ENCODE measurements at places on chromosomes 7 and 10. TPM values are rescaled to one million over a fixed set of nuclear protein-coding genes. Genes with fewer than 3 reads are reported as not detected.

- no peak for DNase-seq
- no peaks in the 10 kb centered on the region for H3K27me3 ChIP-seq
Observed at GRCh38 chr7:140000666-140001268, 62.0 kb downstream of the PARP12 start.

PLXDC2 gene
- total RNA-seq: 51.3 TPM

DNA sequence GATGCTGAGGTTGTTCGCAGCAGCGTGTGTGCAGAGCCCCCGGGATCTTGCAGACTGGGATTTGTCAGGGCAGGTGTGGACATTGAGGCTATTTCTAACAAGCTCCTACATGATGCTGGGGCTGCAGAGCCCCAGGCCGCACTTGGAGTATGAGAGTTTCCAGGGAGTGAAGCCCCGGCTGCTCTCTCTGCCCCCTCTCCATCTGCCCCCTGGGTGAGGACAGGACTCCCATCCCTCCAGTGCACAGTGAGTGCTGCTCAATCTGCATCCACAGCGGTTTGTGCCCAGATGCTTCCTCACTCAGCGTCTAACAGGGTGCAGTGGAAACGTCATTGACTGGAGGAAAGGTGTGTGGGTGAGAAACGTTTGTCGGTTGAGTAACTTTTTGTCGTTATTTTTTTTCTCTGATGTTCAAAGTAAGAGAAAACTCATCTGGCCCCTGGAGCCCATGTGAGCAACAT is 25.3 kb downstream of the IL2RA start:
- H3K4me3 ChIP-seq: no peak overlapping the region
- H3K27ac ChIP-seq: no peak overlapping the region
- H3K36me3 ChIP-seq: no peaks in the 10 kb centered on the region
- H3K4me1 ChIP-seq: no peaks in the 10 kb centered on the region
- DNase-seq: no peak

DNA sequence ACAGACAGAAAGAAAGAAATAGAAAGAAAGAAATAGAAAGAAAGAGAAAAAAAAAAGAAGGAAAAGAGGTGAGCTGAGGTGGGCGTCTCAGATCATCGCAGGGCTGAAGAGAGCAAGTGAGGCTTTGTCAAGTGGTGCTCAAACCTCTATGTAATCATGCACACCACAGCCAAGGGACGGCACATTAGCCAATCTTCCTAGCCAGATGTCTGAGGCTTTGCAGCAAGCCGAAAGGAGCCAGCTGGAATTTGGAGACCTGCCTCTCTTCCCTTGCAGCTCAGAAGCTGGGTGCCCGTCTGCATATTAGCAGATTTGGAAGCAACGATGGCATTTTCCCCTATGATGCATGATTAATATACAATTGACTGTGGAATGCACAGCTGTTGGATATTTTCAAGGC is 52.5 kb downstream of the ADRA2A start:
- H3K4me3 ChIP-seq: no peak overlapping the region
- no peak for DNase-seq
- no peaks in the 10 kb centered on the region for H3K27me3 ChIP-seq
- no peak overlapping the region for H3K27ac ChIP-seq
- H3K36me3 ChIP-seq: no peaks in the 10 kb centered on the region

CNPY1 gene
- not detected for total RNA-seq

DNA sequence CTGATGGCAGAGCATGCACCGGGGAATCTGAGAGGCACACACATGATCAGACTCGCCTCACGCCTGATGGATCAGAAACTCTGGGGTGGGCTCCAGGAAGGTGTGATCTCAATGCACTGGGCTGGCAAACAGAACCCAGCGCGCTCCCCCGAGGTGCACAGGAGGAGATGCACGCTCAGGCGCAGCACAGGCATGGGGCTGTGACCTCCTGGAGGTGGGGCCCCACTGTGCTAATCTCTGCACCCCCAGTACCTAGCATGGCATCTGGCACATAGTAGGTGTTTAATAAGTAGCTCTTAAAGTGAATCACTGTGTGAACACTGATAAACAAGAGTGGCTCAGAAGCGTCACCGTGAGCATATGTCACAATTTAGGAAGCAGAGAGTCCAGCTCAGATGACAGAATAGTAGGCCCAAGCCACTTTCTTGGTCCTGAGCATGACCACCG is 57.9 kb downstream of the PROSER2 start:
- H3K27me3 ChIP-seq: no peaks in the 10 kb centered on the region
- no peak overlapping the region for H3K27ac ChIP-seq
- no peak overlapping the region for H3K4me3 ChIP-seq
- H3K4me1 ChIP-seq: peaks cover 3% of the 10 kb centered on the region
- no peak for DNase-seq

TFPI2 gene
- 0.74 TPM for total RNA-seq

- H3K27me3 ChIP-seq: no peaks in the 10 kb centered on the region
- H3K4me3 ChIP-seq: no peak overlapping the region
- H3K27ac ChIP-seq: no peak overlapping the region
- H3K36me3 ChIP-seq: no peaks in the 10 kb centered on the region
- DNase-seq: no peak
- H3K4me1 ChIP-seq: no peaks in the 10 kb centered on the region
Observed at GRCh38 chr7:148402159-148402558, 188.4 kb upstream of the C7orf33 start.

DNA sequence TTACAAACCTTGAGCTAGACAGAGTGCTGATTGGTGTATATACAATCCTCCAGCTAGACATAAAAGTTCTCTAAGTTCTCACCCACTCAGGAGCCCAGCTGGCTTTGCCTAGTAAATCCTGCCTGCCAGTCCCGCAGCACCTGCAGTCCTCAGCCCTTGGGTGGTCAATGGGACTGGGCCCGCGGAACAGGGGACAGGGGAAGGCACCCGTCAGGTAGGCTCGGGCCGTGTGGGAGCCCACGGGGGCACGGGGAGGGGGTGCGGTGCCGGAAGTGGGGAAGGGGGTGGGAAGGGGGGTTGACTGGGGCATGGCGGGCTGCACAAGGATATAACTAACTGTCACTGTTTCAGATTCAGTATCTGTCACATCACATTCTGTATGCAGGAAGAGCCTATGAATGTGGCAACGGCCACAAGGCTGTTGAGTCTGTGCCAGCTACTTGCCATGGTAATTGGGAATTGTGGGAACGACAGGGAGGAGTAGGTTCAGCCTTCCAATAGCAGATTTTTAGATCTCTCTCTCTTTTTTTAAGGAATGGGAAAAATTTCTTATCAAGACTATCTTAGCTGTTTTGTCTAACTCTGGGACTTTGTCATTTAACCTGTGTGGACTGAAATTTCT is 205.1 kb upstream of the PLPP4 start:
- no peak for DNase-seq
- no peak overlapping the region for H3K4me3 ChIP-seq
- H3K27me3 ChIP-seq: no peaks in the 10 kb centered on the region
- H3K4me1 ChIP-seq: no peaks in the 10 kb centered on the region

DNA sequence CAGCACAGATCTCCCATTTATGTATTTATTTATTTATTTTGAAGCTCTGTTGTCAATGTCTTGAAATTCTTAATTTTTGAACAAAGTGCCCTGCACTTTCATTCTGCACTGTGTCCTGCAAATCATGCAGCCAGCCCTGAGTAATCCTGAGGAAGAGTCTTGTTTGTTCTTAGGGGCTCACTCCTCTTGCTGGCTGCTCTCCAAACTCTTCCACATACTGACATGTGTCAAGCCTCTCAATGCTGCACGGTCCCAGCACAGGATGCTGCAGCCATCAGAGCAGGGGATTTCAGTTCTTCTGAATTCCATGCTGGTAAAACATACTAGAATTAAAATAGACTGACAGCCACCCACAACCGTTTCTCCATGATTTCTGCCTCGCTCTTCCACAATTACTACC is 207.2 kb downstream of the PARD3 start:
- no peak overlapping the region for H3K4me3 ChIP-seq
- H3K4me1 ChIP-seq: no peaks in the 10 kb centered on the region
- no peak overlapping the region for H3K27ac ChIP-seq

- H3K4me1 ChIP-seq: no peaks in the 10 kb centered on the region
- no peak overlapping the region for H3K27ac ChIP-seq
- no peak for DNase-seq
- H3K36me3 ChIP-seq: no peaks in the 10 kb centered on the region
- no peak overlapping the region for H3K4me3 ChIP-seq
Observed at GRCh38 chr7:135348493-135348892, 114.9 kb downstream of the STRA8 start.

DNA sequence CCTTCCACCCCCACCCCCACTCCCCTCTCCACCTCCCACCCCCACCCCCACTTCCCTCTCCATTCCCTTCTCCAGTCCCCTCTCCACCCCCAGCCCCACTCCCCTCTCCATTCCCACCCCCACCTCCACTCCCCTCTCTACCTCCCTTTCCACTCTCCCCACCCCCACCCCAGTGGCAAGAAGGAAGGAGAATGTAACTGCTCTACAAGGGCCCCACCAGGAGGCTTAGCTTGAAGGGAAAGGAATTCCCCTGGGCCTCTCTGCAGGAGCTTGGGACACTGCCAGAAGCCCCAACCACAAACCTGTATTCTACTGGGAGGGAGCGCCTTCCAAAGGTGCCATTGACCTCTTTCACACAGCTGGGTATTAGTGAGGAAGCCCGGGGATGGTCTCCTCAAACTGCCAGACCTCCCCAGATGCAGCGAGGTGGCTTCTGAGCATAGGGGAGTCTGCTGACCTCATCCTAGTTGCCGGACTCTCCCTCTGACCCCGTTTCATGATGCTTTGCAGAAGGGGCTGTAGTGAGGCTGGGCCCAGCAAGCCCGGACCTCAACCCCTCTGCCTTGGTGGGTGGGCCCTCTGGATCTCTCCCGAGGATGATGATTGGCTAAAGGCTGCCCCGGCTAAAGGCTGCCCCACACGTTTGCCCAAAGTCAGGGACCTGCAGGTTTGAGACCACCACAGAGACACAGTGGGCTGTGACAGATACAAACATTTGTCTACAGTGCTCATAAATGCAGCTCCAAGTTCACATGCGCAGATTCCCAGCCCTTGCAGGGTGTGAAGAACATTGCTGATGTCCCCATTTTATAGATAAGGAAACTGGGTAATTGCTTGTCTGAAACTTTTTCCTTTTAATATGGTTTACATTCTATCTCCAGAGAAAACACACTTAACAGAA is 2.9 kb downstream of the DEPP1 start:
- DNase-seq: no peak
- peaks cover 56% of the 10 kb centered on the region for H3K4me1 ChIP-seq
- H3K4me3 ChIP-seq: peak overlapping the region; percentile 41
- H3K27me3 ChIP-seq: no peaks in the 10 kb centered on the region

CCDC7 gene
- total RNA-seq: 22.8 TPM

SEMA3D gene
- 2.2 TPM for total RNA-seq

DNA sequence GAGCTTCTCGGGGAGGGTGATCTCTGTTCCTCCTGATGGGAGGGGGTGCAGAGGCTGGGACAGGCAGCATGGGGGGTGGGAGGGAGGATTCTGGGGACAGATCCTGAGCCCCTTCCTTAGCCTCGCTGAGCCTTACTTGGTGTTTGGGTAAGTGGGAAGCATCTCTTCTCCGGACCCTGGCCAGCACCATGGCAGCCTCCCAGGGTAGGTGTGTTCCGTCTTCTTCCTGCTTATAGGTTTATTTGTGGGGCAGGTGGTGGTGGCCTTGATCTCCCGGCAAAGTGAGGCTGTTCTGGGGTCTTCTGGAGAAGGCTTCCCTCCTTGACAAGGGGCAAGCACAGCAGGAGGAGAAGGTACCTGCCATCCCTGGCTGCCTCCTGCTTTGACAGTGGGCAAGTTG is 226.9 kb downstream of the GLRX3 start:
- H3K27me3 ChIP-seq: no peaks in the 10 kb centered on the region
- no peaks in the 10 kb centered on the region for H3K4me1 ChIP-seq
- no peaks in the 10 kb centered on the region for H3K36me3 ChIP-seq
- no peak overlapping the region for H3K4me3 ChIP-seq
- no peak overlapping the region for H3K27ac ChIP-seq
- no peak for DNase-seq

DNA sequence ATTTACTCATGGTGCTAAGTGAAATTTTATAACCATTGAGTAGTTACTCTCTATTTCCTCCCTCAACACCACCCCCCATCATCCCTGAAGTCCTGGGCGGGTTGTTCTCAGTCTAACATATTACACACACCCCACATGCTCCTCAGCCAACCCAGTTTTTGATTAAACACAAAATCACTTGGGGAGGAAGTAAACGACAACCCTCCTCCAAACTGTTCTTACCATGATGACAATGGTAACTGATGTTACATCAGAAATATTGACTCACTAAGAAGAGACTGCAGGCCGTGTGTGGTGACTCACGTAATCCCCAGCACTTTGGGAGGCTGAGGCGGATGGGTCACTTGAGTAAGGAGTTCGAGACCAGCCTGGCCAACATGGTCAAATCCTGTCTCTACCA is 44.2 kb downstream of the RAB11FIP2 start:
- H3K4me1 ChIP-seq: no peaks in the 10 kb centered on the region
- no peak overlapping the region for H3K27ac ChIP-seq
- peaks cover 10% of the 10 kb centered on the region for H3K36me3 ChIP-seq
- H3K27me3 ChIP-seq: no peaks in the 10 kb centered on the region
- no peak for DNase-seq
